ENCODE measurements at places on chromosomes 2 and 18.

DNA sequence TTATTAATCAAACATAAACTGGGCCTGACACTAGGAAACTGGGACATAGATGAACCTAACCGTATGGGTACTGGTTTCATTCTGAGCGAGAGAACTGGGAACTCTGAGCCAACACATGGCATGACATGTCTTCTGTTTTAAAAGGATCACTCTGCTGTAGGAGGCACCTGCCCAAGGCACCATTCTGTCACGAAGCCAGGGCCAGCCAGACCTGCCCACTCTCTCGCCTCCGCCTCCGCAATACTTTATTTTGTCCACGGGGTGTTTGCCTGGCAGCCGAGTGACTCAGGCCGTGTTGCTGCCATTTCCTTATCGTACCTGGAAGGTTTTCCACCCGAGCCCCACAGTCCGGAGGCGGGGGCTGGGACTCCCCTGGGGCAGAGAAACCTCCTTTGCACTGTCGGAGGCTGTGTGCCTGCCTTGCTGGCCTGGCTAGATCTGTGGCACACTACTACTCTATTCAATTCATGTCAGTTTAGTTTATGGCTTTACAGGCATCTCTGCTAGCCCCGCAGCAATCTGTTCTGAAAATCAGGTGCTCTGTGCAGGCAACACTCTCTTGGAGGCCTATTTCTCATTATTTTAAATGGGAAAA, 120.4 kb upstream of the ACKR3 start:
- no peak for ATAC-seq

- no peak for ATAC-seq
Measured at GRCh38 chr18:24198461-24198860, 59.6 kb downstream of the CABYR start.

GRCh38 chr2:190718652-190719526, 70.0 kb downstream of the NAB1 start:
- ATAC-seq: peak; percentile 82

DNA sequence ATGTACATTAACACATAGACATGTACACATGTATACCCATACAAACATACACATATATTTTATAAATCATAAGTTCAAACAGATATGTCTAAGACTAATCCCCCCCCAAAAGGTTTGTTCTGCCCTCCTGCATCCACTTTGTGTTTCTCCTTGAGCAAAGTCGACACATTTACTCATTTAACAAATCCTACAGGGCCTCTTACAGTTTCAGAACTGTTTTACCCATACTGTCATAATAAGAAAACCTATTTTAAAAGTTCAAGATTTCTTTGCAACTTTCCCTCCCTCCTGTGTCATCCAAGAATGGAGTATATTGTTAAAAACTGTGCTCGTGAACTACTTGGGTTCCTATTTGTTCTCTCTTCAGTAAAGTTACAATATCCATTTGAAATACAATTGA, 166.7 kb downstream of the L3MBTL4 start:
- ATAC-seq: no peak

DNA sequence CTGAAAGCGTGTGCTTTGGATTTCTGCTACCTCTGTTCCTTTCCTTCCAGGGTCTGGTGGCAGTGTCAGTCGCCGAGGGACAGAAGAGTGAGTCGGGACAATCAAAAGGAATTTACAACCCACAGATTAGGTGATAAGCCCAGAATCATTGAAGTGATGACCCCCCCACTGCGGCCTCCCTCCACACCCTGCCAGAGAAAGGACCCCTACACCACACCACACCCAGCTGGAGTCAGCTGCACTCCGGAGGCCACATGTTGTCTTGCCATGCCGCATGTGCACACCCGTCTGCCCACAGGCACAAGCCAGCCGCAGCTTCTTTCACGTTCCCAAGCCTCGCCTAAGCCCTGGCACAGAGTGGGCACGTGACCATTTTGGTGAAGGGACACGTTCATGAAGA, 366.8 kb upstream of the SALL3 start:
- ATAC-seq: no peak

DNA sequence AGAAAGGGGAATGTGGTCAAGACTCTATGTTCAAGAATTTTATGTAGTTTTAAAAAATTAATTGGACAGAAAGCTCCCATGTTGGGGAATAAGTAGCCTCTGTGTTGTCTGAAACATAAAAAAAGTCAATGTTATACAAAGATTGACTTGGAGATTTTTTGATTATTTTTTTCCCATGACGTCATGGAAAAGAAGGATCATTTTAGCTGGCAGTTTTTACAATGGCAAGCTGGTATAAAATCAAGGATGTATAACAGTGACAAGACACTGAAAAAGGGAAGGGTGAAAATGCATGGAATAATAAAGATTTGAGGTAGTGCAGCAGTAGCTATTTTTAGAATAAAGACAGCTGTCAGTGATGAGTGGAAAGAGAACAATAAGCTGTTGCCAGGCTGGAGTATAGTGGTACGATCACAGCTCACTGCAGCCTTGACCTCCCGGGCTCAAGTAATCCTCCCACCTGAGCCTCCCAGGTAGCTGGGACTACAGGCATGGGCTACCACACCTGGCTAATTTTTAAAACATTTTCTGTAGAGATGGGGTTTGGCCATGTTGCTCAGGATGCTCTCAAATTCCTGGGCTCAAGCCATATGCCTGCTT, 9.2 kb downstream of the SLC39A10 start:
- no peak for ATAC-seq

- ATAC-seq: no peak
Measured at GRCh38 chr18:8188184-8188583, 421.1 kb upstream of the RAB12 start.

DNA sequence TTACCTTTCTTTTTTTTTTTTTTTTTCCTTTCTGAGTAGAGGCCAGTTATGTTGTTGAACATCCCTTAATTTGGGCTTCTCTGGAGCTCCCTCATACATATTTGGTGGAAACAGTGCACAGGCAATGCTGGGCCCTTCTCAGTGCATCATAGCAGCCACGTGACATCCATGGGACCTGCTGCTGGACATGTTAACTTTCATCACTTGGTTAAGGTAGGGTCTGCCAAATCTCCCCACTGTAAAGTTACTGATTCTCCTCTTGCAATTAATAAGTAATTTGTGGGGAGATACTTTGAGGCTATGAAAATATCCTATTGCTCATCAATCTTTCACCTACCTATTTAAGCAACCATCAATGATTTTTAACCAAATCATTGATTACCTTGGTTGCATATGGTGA, 211.5 kb upstream of the LYPD1 start:
- ATAC-seq: no peak

GRCh38 chr2:69213201-69213600, 173.8 kb downstream of the GFPT1 start:
- ATAC-seq: no peak

- ATAC-seq: peak; percentile 97
Measured at GRCh38 chr2:11710210-11710609, 36.2 kb upstream of the LPIN1 start.

GRCh38 chr2:28692411-28692810, 59.2 kb upstream of the PPP1CB start:
- no peak for ATAC-seq

- ATAC-seq: no peak
Measured at GRCh38 chr2:30217644-30218337, 13.5 kb upstream of the LBH start.

- no peak for ATAC-seq
Measured at GRCh38 chr2:165610591-165611029, 141.1 kb downstream of the CSRNP3 start.

GRCh38 chr2:197176522-197176921, 134.1 kb downstream of the ANKRD44 start:
- no peak for ATAC-seq

GRCh38 chr18:21777814-21778213, 37.2 kb downstream of the MIB1 start:
- ATAC-seq: no peak

GRCh38 chr18:55534547-55534946, 53.4 kb downstream of the TCF4 start:
- no peak for ATAC-seq

GRCh38 chr2:47310801-47311560, 92.0 kb upstream of the MSH2 start:
- peak; percentile 76 for ATAC-seq

DNA sequence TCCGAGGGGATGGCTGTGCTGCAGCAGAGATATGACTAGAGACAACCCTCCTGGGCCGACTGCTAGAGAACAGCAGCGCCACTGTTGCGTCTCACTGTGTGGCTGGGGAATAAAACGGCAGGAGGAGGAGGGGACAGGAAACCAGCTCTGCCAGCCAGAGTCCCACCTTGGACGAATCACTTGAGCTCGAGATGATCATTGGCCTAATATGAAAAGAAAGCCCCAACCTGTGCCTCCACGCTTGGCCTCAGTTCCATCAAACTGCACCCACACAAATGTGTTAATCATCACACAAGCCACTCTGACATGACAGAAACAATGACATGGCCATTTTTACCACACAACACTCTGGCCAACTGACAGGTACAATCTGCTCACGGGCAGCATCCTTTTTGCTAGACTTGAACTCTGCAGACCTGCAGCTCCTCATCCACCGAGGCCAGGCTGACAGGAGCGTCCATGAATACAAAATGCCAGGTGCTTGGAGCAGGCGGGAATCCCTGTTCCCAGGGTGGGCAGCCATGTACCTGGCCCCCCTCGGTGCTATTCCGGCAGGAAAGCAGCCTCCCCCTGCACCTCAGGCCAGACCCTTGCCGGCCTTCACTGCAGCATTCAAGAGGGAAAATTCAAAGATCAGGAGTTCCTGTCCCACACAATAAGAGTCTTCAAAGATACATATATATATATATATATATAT, 52.3 kb downstream of the PARD6G start:
- ATAC-seq: no peak

DNA sequence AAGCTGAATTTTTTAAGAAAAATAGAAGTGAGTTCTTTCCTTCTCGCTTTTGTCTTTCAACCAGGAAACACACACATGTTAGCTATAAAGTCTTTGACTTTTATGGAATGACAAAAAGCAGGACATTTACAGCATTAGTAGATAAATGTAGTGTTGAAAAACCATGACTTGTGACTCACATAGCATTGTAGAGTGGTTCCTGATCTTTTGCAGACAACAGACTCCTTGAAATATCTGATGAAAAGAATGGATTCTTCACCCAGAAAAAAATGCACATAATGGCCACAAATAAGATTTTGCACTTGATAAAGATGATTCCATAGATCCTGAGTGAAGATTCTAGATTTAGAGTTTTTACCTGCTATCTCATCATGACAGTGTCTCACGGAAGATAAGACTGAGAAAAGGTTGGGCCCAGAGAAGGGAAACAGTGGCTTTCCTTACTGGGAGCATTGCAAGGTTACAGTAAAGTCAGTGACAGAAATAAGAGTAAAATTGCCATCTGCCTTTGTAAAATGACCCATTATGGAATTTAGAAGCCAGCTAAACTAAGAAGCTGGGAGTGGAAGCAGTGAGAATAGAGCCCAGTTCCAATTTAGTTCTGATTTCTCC, 14.0 kb downstream of the SMARCAL1 start:
- peak; percentile 86 for ATAC-seq

GRCh38 chr18:40075616-40076015, 1879.4 kb upstream of the PIK3C3 start:
- no peak for ATAC-seq

GRCh38 chr2:37654932-37655841, 16.3 kb downstream of the CDC42EP3 start:
- ATAC-seq: peak; percentile 3

DNA sequence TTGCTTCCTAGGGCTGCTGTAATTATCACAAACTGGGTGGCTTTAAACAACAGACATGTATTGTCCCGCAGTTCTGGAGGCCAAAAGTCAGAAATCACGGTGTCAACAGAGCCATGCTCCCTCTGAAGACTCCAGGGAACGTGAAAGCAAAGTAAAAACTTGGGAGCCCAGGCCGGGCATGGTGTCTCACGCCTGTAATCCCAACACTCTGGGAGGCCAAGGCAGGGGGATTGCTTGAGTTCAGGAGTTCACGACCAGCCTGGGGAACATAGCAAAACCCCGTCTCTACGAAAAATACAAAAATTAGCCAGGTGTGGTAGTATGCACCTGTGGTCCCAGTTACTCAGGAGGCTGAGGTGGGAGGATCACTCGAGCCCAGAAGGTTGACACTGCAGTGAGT, 63.5 kb downstream of the MCFD2 start:
- no peak for ATAC-seq

- ATAC-seq: no peak
Measured at GRCh38 chr18:23894661-23895175, 119.8 kb upstream of the TTC39C start.

- peak; percentile 10 for ATAC-seq
Measured at GRCh38 chr2:156320486-156321098, 11.9 kb downstream of the NR4A2 start.

DNA sequence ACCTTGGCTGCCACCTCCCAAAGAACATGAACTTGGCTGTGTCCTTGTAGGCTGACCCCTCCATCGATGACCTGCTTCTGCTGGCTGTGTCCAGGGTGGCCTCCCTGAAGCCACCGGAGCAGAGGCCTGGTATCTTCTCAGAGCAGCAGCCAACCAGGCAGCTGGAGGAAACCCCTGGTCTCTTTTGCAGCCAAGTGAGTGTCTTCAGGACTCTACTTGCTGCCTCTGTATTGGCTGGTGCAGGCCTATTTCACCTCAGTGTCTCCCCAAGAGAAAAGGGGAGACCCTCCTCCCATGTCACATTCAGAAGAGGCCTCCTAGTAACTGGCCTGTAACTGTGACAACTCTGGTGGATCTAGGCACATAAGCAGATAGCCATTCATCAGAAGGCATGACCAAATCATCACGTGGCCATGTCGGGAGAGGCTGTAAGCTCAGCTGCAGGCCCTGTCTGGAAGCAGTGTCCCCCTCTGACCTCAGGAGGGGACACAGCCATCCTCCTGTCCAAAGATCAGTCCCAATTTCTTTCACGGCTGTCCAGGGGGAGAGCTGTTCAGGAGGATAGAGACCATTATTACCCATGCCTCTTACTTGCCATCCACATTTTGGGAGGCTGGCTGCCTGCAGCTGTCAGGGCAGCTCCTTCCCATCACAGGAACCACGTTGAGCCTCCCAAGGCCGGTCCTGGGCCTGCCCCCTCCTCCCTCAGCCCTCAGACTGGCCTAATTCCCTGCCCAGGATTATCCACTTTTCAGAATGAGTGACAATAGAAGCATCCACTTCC, 20.9 kb upstream of the ROCK2 start:
- 0 out of 3 replicates have a peak, but pooled peaks have one; percentile 23 for ATAC-seq

GRCh38 chr2:9212010-9212635, 5.5 kb downstream of the ASAP2 start:
- no peak for ATAC-seq

- no peak for ATAC-seq
Measured at GRCh38 chr2:235046589-235046988, 94.8 kb downstream of the SH3BP4 start.

DNA sequence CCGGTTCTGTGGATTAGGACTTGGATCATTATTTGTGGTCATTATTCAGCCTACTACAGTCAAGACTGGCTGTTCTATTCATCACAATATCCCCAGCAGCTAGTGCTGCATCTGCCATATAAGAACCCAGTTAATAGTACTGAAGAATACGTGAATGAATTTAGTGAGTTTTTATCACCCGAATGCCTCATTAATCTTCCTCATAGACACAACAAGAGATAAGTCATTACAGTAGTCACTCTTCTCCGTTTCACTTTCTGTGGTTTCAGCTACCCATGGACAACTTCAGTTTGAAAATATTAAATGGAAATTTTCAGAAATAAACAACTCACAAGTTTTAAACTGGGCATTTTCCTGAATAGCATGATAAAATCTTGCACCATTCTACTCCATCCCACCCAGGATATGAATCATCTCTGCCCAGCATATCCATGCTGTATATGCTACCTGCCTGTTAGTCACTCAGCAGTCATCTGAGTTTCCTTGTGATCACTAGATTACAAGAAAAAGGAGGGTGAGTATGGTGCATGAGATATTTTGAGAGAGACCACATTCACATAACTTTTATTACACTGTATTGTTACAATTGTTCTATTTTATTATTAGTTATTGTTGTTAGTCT, 363.7 kb upstream of the CHAC2 start:
- peak; percentile 51 for ATAC-seq

- ATAC-seq: no peak
Measured at GRCh38 chr2:98012561-98012991, 16.8 kb upstream of the TMEM131 start.
